ENCODE measurements at places on chromosomes 6 and 20.

DNA sequence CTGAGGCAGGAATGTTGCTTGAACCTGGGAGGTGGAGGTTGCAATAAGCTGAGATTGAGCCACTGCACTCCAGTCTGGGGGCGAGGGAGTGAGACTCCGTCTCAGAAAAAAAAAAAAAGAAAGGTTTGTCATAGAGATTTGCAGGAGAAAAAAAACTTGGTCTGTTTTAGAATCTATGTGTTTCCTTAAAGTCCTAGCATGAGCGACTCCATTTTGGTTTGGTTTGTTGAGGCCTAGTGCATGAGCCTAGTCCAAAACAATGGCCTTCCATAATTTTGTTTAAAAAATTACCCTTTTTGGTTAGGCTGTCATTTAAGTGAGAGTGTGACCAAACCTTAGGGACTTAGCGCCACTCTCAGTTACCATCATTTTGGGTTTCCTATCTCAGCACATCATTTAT lies 8.2 kb upstream of the GNMT start:
- DNase-seq, result no peak

GRCh38 chr20:9407805-9408421 lies 106.5 kb upstream of the LAMP5 start:
- peak; percentile 11 for DNase-seq

DNA sequence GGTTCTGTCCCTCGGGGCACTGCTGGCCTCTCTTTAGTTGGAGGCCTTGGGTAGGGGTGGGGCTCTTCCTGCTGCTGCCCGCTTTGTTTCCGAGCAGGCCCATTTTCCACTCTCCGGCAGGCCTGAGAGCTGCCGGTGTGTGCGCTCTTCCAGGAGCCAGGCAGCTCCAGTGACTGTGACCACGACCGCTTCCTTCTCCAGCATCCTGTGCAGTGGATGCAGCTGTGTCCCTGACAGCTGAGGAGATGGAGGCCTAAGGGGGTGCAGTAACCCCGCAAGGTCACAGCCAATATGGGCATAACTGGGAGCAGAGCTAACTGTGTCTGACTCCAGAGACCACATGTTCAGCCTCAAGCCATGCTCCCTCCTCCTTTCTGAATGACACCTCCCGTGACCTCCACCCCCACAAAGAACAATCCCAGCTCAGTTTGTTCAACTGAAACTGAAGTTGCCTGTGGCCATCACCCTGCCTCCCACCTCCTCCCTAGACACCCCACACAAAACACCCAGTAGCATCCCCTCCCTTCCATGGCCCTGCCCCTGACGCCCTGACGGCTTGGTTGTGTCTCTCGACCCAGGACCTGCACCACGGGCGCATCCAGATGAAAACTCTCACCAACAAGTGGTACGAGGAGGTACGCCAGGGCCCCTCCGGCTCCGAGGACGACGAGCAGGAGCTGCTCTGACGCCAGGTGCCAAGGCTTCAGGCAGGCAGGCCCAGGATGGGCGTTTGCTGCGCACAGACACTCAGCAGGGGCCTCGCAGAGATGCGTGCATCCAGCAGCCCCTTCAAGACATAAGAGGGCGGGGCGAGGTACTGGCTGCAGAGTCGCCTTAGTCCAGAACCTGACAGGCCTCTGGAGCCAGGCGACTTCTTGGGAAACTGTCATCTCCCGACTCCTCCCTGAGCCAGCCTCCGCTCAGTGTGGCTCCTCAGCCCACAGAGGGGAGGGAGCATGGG lies 27.8 kb downstream of the SPATA2 start:
- no peak for DNase-seq

GRCh38 chr6:27829453-27830211 lies 82.6 kb downstream of the OR2B2 start:
- no peak for DNase-seq

DNA sequence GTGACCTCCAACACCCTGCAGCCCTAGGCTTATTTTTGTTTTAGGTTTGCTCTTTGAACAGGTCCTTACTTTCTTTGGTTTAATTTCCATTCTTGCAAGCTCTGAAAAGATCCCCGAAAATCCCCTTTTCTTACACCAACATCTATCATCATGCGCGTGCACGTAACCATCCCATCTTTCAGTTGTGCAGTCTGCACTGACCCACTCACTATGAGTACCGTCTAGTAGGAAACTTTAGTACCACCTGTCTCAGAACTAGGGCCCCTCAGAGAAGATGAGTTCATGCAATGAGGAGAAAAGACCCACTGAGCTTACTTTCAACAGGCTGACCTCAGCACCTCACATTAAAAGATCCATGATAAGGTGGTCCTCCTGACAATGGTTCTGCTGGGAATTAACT lies 120.6 kb upstream of the AGPAT4 start:
- DNase-seq, result no peak

DNA sequence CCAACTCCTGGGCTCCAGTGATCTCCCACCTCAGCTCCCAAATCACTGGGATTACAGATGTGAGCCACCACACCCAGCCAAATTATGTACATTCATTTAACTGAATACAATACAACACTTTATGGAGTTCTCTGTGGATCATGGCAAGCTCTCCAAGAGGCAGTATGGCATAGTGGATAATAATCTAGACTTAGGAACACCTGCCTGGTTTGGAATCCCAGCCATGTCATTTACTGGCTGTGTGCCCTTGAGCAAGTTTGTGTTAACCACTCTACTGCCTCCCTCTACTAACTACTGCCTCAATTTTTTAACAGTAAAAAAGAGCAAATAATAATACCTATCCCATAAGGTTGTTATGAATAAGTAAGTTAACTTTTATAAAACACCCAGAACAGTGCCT lies 1.9 kb upstream of the ETV7 start:
- DNase-seq, result no peak

DNA sequence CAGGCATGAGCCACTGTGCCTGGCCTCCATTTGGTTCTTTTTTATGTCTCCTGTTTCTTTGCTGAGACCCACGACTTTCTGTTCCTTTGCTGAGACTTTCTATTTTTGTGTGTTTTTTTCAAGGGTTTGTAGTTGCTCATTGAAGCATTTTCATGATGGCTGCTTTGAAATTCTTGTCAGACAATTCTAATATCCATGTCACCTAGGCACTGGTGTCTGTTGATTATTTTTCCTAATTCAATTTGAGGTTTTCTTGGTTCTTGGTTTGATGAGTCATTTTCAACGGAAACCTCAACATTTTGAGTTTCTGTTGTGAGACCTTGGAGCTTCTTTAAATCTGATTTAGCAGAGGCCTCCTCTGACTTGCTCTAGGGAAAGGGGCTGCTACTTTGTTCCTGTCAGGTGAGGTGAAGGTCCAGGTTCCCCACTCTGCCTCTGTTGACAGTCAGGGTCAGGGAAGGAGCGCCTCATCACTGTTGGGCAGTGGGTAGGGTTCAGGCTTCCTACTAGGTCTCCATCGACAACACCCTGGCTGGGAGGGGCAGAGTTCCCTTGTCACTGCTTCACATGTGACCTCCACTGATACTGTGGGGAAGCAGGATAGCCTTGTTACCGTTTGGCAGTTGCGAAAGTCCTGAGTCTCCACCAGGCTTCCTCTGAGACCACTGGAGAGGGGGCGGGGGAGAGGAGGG lies 67.2 kb upstream of the RNF24 start:
- DNase-seq, result peak; percentile 82

- no peak for DNase-seq
Observed at GRCh38 chr6:53066874-53067706, 1.9 kb downstream of the FBXO9 start.

- no peak for DNase-seq
Observed at GRCh38 chr6:29744131-29744530, 20.9 kb downstream of the HLA-F start.

- no peak for DNase-seq
Observed at GRCh38 chr6:35751594-35751993, 14.8 kb downstream of the ARMC12 start.

GRCh38 chr20:3586093-3586492 lies 77.1 kb downstream of the GFRA4 start:
- no peak for DNase-seq

DNA sequence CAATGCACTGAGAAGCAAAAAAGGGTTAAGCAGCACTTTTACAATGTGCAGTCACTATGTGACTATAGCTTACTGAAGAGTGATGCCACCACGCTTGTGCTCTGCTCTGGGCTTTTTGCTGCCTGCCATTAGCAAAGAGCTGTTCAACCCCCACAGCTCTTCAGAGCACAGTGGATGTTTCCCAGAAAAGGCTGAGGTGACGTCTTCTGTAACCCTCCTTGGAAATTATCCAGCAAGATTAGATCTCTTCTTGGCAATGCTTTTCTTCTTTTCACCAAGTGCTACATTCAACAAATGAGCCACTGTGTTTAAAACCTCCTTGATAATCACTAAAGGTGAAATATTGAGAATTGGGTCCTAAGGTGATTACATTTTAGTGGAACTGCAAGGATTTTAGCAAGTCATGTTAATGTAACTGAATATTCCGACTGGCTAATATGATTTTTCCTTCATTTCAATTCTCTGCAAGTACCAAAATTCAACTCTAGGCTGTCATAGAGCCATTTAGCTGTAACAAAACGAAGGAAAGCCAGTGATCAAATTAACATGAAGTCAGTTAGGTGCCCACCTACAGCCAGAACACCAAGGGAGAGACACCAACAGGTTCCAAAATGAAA lies 34.9 kb downstream of the ELOVL5 start:
- DNase-seq, result no peak

DNA sequence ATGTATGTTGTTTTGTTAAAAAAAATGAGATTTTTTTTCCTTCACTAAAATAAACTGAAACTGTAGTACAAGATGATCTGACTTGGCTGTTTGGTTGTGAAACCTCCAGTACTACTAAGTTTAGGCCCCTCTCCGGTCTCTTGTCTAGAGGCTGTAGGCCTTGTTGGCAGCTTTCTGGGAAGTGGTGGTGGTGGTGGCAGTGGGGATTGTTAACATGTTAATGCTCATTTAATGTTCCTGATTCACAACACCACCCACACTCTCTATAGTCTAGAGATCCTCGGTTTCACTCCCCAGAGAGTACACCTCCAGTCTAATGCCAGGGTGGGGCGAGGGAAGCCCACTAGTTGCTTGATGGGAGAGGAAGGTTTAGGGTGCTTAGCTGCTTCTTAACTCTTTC lies 24.1 kb downstream of the STK4 start:
- DNase-seq, result peak; percentile 2

DNA sequence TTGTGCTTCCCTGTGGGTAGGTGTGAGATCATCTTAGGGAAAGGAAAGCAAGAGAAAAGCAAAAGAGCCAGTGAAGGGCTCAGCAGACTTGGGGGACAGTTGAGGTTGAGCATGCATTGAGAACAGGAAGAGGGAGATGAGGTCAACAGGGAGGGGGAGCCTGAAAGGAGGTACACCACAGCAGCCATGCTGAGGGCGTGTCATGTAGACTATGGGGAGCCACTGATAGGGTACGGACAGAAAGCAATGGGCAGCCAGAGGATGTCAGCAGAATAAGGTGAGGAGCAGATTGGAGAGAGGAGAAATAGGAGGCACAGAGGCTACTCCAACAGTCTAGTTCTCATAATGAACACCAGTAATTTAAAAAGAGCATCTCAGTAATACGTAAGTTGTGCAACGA lies 351.1 kb upstream of the HTR1E start:
- no peak for DNase-seq

- DNase-seq, result no peak
Observed at GRCh38 chr6:108896111-108896661, 48.0 kb downstream of the ARMC2 start.

- DNase-seq, result no peak
Observed at GRCh38 chr6:107832151-107833056, 8.3 kb upstream of the SCML4 start.

DNA sequence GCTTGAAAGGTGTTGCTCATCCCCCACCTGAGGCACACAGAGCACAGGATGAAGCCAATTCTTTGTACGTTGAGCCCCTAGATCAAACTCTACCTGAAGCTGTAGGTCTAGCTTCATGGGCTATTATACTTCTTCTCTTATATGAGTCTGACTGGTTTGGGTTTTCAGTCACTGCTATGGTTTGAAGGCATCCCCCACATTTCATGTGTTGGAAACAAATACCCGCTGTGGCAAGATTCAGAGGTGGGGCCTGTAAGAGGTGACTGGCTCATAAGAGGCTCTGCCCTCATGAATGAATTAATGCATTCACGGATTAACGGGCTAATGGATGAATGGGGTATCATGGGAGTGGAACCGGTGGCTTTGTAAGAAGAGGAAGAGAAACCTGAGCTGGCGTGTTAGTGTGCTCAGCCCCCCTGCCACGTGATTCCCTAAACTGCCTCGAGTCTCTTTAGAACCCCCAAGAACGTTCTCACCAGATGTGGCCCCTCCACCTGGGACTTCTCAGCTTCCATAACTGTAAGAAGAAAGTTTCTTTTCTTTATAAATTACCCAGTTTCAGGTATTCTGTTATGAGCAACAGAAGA lies 39.2 kb downstream of the PREX1 start:
- DNase-seq, result no peak

- DNase-seq, result no peak
Observed at GRCh38 chr20:31831211-31831610, 12.1 kb downstream of the MYLK2 start.

DNA sequence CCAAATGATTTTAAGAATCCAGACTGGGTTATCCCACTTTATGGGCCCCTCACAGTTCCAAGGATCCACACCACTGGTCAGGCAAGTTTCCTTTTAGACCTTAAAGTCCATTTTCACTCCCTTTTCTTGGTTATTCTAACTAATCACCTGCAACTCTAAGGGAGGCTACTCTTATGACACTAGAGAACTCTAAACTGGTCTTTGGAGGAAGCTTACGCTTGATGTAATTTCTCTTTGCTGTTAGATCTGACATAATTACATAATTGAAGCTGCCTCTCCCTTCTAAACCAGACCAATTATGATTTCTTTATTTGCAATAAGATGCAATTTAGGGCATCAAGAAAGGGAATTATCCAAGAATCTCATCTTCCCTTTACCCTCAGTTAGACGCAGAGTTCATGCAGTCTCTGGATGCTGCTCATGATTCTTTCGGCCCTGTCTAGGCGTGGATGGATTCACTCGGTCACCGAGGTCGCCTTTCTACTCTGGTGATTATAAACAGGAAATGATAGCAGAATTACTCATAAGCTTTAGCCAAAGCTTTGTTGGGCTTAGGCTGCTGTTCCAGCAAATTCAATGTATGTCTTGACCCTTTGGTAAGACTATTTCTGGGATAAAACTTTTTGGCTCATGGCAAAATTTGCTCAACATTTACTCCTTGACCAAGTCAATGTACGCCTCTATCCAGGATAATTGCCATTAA lies 166.4 kb upstream of the PRND start:
- DNase-seq, result no peak

DNA sequence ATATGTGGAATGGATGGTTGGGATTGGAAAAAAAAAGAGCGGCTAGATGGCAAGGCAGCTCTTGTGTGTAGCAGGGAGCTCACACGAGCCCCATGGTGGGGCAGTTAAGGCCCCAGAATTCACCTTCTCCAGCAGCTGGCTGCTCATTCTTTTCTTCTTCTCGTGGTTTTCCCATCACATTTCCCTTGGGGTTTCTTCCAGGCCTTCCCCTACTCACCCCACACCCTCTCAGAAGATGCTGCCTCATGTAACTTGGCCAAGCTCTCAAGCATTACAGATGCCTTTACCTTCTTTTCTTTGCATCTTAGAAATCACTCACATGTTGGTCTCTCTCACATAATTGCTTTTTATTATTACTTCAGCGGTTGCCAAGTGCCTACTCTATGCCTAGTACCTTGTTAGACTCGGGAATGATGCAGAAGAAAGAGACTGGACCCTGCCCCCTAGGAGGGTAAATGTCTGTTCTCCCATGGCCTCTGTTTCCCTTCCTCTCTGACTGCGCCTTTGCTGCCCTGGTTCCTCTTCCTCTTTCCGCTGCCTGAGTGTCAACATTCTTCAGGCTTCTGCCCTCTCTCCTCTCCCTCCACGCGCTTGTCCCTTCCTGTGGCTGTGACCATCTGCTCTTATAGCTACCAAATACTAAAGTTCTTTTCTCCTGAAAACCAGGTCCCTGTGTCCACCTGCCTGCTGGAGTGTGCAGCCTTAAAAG lies 28.6 kb downstream of the PPARD start:
- no peak for DNase-seq

- no peak for DNase-seq
Observed at GRCh38 chr20:19249106-19249879, 36.9 kb downstream of the SLC24A3 start.
